ENCODE measurements at places on chromosomes 2 and 18.

- no peak for DNase-seq
These were observed 26.9 kb downstream of the ACADL start for GRCh38 chr2:210198326-210198725.

DNA sequence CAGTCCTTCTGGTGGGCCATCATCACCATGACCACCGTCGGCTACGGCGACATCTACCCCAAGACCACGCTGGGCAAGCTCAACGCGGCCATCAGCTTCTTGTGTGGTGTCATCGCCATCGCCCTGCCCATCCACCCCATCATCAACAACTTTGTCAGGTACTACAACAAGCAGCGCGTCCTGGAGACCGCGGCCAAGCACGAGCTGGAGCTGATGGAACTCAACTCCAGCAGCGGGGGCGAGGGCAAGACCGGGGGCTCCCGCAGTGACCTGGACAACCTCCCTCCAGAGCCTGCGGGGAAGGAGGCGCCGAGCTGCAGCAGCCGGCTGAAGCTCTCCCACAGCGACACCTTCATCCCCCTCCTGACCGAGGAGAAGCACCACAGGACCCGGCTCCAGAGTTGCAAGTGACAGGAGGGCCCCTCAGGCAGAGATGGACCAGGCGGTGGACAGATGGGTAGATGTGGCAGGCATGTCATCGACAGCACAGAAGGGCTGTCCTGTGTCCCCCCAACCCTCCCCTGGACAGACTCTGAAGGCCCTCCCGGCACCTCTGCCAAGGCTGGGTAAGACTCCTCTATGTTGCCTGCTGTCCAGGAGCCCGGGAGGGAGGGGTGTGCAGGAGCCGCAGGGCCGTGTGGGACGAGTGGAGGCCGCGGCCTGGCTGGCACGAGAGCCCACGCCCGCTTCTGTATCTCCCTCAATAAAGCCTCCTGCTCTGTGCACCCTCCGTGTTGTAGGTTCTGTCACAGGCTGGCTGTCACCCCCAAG lies 2.0 kb downstream of the KCNF1 start:
- no peak for DNase-seq

GRCh38 chr2:157055660-157056199 lies 201.8 kb upstream of the GALNT5 start:
- no peak for DNase-seq

- DNase-seq, result no peak
These were observed 70.8 kb upstream of the STK17B start for GRCh38 chr2:196242131-196242620.

DNA sequence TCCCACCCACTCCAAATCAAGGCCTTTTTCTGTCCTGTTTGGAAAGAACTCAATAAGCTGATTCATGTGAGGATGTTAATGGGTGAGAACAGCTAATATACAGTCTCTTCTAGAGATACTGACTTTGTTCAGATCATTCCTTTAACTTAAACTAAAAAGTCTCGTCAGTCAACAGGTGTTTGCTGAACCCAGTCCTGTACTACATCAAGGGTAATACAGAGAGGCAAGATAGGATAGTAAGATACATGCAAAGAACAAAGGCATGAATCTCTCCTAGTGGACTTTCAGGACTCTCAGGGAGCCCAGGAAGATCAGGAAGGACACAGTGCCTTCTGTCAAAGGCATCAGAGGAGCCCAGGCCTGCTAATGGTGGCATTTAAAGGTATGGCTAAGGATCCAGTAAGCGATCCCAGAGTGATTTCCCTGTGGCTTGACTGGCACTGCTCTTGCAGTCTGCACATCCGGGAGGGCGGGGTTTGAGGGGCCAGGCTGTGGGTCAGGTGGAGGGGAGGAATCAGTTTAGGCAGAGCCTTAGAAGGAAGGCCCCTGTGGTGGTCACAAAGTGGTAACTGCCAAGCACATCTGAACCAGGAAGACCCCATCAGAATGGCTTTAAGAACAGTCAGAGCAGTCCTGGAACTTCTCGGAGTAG lies 54.0 kb downstream of the EPAS1 start:
- DNase-seq, result peak; percentile 4

DNA sequence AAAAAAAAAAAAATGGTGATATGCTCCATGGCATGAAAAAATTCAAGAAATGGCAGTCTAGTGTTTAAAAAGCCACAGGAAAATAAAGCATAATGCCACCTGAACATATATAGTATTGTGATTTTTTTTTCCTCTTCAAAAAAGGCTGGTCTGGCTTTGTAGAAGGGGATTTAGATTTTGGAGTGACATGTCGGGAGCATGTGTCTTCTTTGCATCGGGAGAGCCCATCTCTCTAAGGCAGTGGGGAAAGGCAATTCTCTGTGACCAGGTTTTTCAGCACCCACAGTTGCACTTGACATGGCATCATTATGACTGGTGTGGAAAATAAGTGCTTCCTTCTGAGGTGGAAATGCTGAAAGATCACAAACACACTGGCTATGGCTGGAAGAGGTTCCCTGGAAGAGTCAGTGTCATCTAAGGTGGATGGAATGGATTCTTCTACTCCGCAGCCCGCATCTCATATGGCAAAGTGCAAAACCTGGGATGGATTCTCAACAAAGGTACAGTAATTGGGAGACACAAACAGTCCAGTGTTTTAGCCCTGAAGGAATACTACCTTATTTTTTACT lies 172.5 kb downstream of the AGAP1 start:
- no peak for DNase-seq

- DNase-seq, result no peak
These were observed 80.7 kb upstream of the MEX3C start for GRCh38 chr18:51278045-51278649.

DNA sequence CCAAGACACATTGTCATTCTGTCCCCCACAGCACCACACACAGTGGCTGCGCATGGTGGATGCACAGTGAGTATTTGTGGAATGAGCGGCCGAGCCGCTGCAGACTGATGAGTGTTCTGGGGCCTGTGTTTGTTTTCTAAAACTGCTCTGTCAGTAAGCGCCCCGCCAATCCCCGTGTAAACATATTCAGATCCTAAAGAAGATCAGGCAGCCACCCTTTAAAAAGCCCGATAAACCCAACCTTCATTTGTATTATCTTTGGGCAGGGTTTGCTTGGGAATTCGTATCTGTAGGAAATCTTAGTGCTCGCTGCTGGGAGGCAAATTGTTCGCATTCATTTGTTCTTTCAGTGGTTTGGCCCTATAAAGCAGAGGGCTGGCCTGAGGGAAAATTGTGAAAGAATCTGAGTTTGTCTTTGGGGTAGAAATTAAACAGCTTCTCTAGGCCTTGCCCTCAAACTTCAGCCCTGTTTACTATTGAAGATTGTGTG lies 68.6 kb downstream of the TGOLN2 start:
- no peak for DNase-seq

DNA sequence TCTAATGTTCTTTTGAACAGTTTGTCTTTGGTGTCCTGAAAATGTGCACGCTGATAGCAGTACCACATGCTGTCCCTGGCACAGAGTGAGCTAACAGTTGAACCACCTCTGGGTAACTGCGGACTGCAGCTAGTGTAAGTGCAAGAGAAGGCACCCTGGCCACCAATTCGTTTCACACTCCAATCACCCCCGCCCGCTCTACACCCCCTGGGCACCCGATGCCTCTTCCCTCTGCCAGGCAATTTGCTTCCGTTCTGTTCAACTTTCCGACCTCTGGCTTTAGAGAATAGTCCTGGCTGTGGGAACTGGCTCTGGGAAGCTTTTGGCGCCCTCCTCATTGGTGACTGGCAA lies 1.4 kb downstream of the DOCK10 start:
- DNase-seq, result peak; percentile 19

DNA sequence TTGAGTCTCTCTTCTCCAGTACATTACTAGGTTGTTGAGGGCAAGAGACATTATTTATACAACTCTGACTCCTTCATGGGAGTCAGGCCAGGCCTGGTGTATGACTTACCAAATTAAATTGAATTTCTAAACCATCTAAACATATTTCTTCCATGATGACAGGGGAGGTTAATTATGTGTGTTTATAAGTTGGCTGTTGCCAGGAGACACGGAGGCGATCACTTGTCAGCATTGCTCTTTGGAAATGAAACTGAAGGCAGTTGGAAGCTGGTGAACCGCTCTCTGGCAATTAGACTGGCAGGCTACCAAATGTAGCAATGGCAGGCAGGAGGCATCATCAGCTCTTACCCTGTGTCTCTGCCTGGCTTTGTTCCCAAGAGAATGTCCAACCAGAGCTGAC lies 241.4 kb downstream of the KCNS3 start:
- no peak for DNase-seq

DNA sequence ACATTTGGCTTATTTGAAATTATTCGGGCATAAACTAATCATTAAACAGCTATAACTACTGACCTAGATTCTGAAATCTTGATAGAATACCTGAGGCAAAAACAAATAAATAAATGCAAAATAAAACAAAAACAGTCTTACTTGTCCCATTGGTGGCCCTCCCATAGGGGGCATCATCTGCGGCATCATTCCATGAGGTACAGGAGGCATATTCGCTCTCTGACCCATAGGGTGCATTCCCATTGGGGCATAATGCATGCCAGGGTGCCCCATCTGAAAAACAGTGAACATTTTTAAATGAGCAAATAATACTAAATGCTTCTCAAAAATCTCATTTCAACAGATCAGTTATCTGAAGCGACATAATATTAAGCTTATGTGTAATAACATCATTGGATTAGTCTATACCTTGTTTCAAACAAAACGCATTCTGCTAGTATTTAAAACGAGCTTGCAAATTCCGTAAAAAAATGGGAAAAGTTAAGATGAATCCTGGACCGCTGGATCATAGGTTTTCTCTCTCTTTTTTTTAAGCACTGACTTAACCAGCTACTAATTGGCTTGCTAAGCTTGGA lies 1.3 kb downstream of the PRPF40A start:
- DNase-seq, result no peak

GRCh38 chr18:42636309-42636708 lies 479.2 kb downstream of the RIT2 start:
- DNase-seq, result no peak

DNA sequence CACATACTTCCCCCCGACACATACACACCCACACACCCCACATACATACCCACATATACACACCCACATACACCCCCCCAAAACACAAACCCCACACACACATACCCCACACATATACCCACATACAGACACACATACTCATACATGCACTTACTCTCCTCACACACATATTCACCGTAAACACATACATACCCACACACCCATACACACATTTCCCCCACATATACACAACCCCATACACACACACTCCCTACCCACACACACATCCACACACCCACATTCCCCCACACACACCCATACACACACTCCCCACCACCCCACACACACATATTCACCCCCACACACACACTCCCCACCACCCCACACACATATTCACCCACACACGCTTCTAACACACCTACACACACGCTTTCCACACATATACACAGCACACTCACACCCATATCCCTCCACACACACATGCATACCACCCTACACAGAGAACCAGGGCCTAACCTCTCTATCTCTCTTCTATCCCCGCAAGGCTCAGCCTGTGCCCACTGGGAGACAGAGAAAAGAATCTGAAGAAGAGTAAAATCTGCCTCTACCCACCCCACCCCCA lies 182.4 kb upstream of the ETAA1 start:
- DNase-seq, result no peak

GRCh38 chr2:26769089-26769761 lies 5.1 kb downstream of the SLC35F6 start:
- no peak for DNase-seq

DNA sequence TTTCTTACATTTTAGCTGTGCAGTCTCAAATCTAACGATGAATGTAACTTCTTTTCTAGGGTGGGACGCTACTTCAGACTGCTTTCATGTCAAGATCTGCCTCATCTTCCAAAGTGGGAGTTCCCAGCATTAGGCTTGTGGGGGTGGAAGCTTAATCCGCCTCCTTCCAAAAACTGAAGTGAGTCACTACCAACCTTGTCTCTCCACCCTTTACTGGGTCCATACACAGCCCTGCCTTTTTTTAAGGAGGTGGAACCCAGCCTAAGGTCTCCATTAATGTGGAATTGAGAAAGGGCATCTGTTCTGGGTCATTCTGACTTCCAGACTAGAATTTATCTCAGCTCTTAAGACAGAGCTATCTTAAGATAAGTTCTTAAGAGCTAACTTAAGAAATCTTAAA lies 42.0 kb upstream of the NFE2L2 start:
- no peak for DNase-seq

- DNase-seq, result no peak
These were observed 46.6 kb downstream of the USP40 start for GRCh38 chr2:233519787-233520611.

DNA sequence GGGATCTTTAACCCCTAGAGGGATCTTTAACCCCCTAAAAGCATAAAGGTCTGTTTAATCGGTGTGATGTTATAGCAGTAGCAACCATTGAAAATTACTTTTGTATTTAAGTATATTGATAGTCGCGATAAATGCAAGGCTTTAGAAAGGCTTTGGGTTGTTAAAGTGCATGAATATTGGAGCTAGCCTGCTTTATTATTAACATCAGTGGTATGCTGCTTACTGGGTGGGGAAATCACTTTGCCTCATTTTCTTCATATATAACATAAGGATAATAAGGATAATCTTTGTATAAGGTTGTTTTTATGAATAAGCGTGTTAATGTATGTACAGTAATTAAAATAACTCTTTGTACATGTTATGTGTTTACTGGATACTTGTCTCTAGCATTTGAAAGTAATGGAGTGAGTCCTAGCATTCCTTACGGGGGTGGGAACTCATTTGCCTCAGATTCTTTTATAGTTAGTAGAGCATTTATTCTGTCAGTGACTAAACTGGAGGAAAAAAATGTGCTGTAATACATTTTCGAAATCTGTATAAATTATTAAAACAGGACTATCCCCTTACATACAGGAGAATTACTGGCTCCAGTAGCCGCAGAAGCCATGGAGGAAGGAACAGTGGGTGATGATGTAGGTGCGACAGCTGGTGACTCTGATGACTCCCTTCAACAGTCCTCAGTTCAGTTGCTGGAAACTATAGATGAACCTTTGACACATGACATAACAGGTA lies 122.2 kb downstream of the BIRC6 start:
- DNase-seq, result no peak

GRCh38 chr18:44411262-44411905 lies 269.3 kb upstream of the SETBP1 start:
- DNase-seq, result no peak

- no peak for DNase-seq
These were observed 59.7 kb downstream of the TTC32 start for GRCh38 chr2:19841918-19842693.

DNA sequence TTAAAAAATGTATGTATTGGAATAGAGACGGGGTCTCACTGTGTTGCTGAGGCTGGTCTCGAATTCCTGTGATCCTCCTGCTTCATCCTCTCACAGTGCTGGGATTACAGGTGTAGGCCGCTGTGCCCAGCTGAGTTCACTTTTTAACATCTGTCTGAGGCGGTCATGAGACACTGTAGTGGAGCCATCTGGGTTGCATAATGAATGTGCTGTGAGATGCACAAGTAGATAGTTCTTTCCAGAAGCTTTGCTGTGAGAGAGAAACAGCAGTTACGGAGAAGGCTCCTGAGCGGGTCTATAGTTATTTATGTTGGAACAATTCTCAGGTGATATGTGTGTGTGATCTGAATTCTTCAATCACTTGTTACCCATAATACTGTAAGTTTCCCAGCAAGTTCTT lies 3.1 kb downstream of the RMC1 start:
- no peak for DNase-seq
